Fibroblast of mammary gland (primary cell): ENCODE measurements at places on chromosomes 7 and 10.
A peak's percentile ranks its signal among the peaks of the same experiment; 100 is the strongest.

- DNase-seq: no peak
Observed at GRCh38 chr10:110344622-110345021, 39.9 kb upstream of the SMNDC1 start.

GRCh38 chr7:87483131-87483530 lies 7.7 kb upstream of the ABCB4 start:
- no peak for DNase-seq

- DNase-seq: no peak
Observed at GRCh38 chr10:120355425-120355824, 101.6 kb upstream of the PLPP4 start.

GRCh38 chr10:60649485-60650377 lies 128.5 kb upstream of the CDK1 start:
- no peak for DNase-seq

DNA sequence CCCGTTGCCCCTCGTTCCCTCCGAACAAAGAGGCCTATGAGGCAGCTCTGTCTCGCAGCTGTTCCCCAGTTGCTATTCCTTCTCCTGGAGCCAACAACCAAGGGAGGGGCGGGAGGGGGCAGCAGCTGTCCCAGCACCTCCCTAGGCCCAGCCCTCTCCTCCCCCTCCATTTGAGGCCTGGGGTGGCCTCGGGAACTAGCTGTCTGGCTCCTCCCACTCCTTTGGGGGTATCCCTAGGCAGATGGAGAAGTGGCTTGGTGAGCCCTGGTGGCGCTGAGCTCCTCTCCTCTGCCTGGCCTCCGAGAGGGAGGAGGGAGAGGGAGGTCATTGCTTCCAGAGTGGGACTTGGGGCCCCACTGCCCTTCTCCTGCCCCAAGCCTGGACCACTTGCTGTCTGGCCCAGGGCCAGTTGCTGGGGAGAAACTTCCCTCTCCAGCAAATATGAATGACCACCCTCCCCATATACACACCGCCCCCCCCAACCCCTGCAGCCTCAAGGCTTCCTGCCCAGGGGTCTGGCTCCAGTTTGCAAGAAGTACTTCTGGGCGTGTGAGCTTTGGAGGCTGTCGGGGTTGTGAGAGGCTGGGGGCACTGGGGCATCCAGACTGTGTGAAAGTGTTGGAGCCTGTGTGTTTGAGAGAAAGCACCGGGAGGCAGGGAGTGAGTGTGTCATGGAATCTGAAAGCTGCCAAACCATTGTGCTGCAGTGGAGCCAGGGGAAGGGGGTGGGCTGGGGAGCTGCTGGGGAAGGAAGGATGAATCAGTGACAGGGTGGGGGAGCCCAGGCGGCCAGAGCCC lies 3.1 kb downstream of the FLNC start:
- peak; percentile 92 for DNase-seq

- DNase-seq: no peak
Observed at GRCh38 chr7:33310546-33310945, 181.2 kb downstream of the BBS9 start.

- DNase-seq: no peak
Observed at GRCh38 chr10:117222976-117223692, 17.8 kb upstream of the SLC18A2 start.

- peak; percentile 90 for DNase-seq
Observed at GRCh38 chr7:107995184-107996071, 7.5 kb downstream of the LAMB1 start.

- DNase-seq: peak; percentile 15
Observed at GRCh38 chr7:115707258-115708012, 323.1 kb downstream of the TFEC start.

DNA sequence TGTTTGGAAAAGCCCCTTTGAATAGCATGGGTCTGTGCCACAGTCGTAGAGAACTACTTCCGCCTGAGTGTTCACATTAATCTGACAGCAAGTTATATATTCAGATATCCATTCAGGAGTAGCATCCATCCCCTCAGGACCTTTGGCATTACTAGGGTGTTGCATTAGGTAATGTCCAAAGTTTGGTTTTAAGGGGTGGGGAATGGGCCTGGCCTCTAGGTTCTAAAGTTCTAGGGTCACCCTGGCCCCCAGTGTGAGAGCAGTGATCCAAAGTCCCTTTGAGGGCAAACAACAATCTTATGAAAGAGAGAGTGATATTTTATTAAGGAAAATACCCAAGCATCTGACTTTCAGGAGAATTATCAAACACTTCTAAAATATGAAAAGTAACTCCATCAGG lies 12.3 kb downstream of the MCM10 start:
- no peak for DNase-seq

- DNase-seq: no peak
Observed at GRCh38 chr7:54831644-54832095, 72.7 kb upstream of the SEC61G start.

GRCh38 chr7:148116195-148116594 lies 474.4 kb upstream of the C7orf33 start:
- no peak for DNase-seq

DNA sequence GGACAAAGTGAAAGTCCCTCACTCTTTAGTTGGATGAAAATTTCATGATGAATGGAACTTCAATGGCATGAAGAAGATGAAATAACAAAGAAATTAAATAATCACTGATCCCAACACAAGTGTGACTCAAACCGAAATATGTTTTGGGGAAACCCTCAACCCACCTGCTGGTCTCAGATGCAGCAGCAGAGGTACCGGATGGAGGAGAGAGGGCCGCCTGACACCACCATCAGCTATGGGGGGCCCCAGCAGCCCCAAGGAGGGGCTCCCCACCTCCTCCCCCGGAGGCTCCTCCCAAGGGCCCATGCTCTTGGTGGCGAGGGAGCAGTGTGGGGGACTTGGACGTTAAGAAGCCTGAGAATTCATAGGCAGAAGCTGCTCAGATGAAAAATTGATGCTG lies 137.2 kb upstream of the ADARB2 start:
- DNase-seq: no peak

GRCh38 chr7:5429253-5429856 lies 5.7 kb upstream of the TNRC18 start:
- DNase-seq: no peak

- DNase-seq: peak; percentile 49
Observed at GRCh38 chr10:62047228-62047892, 145.9 kb downstream of the ARID5B start.

GRCh38 chr10:122279725-122280141 lies 8.6 kb downstream of the BTBD16 start:
- peak; percentile 50 for DNase-seq

DNA sequence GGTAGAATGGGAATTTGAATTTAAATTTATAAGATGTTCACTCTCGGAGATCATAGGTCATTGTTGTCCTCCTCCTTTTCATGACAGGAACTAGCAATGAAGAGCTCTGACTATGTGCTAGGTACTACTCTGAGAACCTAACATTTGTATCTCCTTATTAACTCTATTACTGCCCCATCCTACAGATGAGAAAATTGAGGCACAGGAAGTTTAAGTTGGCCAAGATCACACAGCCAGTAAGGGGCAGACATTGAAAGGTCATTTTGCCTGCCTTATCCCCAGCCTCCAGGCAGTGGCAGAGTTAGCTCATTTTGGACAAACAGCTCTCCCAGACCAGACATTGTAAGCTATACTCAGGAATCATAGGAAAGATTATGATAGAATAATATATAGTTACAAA lies 6.0 kb downstream of the SRGN start:
- peak; percentile 49 for DNase-seq

DNA sequence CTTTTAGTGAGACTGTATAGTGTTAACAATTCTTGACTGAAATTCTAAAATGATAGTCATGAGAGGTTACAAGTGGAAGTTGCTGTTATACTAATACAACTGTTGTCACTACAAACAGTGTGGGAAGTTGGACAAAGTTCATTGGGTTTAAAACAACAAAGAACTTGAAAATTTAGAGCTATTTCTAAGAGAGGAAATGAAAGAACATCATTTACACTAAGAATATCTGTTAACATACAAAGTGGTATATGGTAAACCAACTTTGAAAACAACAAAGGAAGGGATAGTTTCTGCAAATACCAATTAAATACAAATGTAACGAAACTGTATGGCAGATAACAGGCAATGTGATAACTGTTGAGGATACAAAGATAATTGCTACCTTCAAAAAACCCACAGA lies 11.6 kb downstream of the MTPN start:
- no peak for DNase-seq

DNA sequence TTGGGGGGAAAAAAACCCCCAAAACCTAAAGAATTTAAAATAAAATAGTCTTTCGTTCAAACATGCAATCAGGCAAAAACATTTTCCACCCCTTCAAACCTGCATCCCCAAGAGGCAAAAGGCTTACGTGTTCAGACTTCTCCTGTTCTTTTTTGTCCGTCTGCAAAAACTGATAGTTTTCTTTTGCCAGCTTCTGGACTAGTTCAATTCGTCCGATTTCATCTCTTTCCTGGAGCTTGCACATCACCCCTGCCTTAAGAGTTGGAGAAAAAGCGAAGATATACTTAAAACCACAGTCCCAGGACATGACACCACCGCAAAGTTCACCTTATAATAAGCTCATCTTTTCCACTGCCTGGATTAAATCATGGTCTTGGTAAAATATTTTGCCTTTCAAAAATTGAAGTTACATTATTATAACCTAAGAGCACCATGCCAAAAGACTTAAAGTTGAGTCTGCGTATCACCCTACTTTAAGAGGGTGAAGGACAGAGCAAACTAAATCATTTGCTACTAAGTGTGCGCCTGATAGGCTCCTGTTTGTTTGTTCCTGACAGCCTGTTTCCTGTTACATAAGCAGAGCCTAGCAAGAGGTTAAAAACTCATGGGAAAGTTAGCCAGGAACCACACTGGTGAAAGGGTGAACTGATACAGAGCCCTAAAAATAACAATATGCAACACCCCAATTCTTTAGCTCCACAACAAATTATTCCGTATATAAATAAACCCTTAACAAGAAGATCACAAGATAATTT lies 137.0 kb downstream of the RAPGEF5 start:
- DNase-seq: no peak

GRCh38 chr10:49170632-49171325 lies 17.4 kb downstream of the TMEM273 start:
- DNase-seq: no peak

DNA sequence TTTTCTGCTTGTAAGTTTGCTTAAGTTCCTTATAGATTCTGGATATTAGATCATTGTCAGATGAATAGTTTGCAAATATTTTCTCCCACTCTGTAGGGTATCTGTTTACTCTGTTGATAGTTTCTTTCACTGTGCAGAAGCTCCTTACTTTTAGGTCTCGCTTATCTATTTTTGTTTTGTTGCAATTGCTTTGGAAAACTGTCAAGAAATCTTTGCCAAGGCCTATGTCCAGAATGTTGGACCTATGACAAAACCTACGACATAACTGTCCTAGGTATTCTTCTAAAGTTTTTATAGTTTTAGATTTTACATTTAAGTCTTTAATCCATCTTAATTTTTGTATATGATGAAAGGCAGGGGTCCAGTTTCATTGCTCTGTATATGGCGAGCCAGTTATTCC lies 27.4 kb downstream of the COA1 start:
- DNase-seq: no peak
